Activated T-helper 1 cell treated with Interleukin-2 at 50 U/mL for 16 hours (primary cell): ENCODE measurements at places on chromosomes 1 and 21.
A peak's percentile ranks its signal among the peaks of the same experiment; 100 is the strongest.

DNA sequence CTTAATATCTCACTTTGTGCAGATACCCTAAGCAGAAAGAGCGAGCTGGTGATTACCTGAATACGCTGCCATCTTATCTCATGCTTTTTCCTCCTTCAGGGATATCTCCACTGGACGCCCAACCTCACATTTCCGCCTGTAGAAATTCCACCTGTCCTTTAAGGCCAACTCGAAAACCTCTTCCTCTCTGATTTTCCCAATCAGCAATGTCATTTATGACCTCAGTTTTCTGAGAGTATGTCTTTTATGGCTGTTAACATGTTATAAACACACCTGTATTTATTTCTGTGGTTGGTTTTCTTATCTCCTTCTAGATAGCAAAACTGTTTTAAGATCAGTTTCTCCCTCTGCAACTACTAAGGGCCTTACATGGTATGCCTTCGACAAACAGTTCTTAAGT is 41.1 kb downstream of the CD34 start:
- DNase-seq: no peak

GRCh38 chr1:17485281-17485680 is 45.8 kb upstream of the RCC2 start:
- DNase-seq: no peak

DNA sequence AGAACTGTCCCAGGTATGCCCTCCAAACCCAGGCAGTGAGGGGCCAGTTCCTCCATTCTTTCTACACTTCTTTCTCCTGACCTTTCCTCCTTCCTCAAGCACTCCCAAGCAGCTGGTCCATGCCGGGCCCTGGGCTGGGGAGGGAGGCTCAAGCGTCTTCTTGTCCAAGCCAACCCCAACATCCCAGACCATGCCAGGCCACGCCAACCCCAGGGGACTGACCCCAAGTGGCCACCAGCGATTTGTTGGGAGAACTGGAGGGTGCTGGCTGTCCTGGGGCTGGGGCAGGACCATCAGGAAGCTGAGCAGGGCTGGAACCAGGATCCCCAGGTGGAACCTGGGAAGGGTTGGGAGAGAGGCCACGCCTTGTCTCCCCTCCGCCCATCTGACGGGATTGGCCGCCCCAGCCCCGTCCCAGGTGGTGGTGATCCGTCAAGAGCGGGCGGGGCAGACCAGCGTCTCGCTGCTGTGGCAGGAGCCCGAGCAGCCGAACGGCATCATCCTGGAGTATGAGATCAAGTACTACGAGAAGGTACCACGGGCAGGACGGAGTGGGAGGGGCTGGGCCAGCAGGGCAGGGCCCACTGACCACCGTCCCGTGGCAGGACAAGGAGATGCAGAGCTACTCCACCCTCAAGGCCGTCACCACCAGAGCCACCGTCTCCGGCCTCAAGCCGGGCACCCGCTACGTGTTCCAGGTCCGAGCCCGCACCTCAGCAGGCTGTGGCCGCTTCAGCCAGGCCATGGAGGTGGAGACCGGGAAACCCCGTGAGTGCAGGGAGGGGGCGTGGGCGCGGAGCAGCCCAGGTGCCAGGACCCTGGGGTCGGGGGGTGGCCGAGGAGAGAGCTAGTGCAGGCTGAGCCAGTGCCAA is 29.9 kb downstream of the EPHA8 start:
- no peak for DNase-seq

- no peak for DNase-seq
These were observed 648.4 kb downstream of the PLA2G4A start for GRCh38 chr1:187477103-187477502.

DNA sequence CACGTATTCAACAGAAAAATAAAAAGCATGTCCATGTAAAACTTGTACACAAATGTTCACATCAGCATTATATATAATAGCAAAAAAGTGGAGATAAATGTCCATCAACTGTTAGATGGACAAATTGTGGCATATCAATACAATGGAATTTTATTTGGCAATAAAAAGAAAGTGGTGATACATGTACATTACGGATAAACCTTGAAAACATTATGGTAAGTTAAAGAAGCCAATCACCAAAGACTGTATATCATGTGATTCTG is 76.9 kb downstream of the EIF4G3 start:
- DNase-seq: no peak

DNA sequence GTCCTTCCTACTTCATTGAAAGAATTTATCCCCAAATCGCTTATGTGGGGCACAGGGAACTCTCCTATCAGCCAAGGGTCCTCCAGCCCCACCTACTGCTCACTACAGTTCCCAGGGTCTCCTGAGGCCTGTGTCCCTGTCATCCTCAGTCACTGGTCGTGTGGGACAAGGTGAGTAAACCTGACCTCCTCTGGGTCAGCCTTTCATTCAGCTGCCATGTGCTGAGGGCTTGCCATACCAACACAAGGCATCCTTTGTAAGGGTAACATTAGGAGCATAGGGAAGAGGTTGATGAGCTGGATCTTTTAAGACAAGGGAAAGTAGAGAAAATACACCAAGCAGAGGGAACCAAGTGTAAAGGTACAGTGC is 11.2 kb upstream of the SNAPIN start:
- DNase-seq: no peak

DNA sequence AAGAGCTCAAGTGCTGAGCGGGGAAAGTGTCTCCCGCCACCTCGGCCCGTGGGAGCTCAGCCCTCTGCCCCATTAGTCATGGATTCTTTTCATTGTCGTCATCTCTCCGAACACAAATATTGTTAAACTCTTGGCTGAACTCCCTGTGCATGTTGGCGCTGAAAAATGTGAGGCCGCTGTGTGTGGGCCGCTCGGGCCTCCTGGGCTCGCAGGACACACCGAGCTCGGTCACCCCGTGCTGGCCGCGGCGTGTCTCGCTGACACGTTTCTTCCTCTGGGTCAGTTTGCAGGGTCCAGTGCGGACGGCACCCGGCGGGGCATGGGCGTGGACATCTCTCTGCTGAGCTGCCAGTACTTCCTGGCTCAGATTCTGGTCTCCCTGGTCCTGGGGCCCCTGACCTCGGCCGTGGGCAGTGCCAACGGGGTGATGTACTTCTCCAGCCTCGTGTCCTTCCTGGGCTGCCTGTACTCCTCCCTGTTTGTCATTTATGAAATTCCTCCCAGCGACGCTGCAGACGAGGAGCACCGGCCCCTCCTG is 25.6 kb downstream of the SLC45A1 start:
- DNase-seq: no peak

DNA sequence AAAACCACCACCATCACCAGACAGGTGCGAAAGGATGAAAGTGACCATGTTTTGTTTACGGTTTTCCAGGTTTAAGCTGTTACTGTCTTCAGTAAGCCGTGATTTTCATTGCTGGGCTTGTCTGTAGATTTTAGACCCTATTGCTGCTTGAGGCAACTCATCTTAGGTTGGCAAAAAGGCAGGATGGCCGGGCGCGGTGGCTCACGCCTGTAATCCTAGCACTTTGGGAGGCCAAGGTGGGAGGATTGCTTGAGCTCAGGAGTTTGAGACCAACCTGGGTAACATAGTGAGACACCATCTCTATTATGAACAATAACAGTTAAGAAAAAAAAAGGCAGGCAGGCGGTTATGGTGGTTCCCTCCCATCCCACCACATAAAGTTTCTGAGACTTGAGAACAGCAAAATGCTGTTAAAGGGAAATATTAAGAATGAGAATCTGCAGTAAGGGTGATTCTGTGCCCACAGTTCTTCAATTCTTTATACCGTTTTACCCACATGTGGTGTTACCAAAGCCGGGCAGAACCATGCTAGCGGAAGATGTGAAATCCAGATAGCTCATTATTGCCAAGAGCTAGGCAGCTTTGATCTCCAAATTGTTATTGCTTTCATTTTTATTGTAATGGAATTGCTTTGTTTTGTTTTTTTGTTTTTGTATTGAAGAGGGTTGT is 34.5 kb upstream of the TDRD10 start:
- no peak for DNase-seq

DNA sequence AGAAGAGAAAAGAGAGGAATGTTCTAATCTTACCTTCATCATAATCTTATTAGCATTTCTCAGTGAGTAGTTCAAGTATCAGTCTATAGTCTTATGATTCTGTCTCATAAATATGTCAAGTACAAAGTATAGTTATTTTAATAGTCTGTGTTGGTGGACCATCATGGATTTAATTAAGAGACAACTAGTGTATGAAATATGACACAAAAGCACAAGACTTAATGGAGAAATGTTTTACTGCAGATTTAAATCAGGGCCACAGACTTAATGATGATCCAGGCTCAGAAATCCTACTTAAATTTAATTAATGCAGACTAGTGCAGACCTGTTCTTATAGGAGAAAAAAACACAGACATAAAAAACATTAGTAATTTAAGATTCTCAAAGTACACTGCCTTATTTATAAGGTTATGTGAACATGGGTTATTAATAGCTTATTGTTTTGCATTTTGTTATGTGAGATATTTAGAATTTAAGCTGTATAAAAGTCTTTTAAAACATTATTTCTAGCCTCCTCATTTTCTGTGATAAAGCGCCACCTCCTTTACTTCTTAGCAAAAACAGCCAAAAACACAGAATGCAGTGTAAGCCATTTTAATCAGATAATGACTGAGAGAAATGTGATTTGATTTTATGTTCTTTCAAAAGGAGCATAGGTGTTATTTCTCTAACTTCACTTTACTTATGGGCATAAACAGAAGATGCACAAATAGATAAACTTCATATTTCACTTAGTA is 255.0 kb upstream of the SNX7 start:
- no peak for DNase-seq

- DNase-seq: no peak
These were observed 17.6 kb upstream of the KCNQ4 start for GRCh38 chr1:40766017-40766416.

DNA sequence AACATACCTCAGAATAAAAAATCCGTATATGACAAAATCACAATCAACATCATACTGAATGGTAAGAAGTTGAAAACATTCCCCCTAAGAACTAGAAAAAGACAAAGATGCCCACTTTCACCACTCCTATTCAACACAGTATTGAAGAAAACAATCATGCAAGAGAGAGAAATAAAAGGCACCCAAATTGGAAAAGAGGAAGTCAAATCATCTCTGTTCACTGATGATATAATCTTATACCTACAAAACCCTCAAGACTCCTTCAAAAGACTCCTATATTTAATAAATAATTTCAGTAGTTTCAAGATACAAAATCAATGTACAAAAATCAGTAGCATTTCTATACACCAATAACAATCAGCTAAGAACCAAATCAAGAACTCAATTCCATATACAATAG is 14.7 kb downstream of the PGLYRP4 start:
- DNase-seq: no peak

- DNase-seq: no peak
These were observed 6.5 kb downstream of the SYNC start for GRCh38 chr1:32696041-32696440.

- no peak for DNase-seq
These were observed 222.4 kb upstream of the ESRRG start for GRCh38 chr1:216945538-216946080.

- no peak for DNase-seq
These were observed 32.2 kb downstream of the ELK4 start for GRCh38 chr1:205599669-205600042.

DNA sequence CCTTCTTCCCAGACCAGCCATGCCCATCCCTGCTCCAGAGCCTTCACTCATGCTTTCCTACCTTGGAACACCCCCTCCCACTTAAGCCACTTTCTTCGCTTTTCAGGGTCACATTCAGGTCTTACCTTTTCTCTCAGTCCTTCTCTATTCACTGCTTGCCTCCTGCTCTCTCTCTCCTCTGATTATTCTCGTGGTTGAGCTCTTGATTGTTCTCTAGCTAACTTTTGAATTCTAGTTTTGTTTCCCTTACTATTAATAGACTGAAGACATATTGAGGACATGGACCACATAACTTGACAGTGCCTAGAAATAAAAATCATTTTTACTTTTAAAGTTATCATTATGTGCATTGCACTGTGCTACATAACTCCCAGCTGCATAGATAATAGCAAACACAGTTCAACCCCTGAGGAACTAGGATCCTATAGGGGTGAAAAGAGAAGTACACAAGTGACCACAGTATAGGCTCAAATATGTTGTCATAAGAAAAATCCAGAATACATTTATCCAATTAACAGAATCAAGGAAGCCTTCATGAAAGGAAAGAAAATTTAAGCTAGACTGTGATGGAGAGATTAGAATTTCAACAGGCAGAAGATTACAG is 21.5 kb downstream of the INSL5 start:
- no peak for DNase-seq

GRCh38 chr1:21633992-21634805 is 35.0 kb downstream of the RAP1GAP start:
- no peak for DNase-seq

DNA sequence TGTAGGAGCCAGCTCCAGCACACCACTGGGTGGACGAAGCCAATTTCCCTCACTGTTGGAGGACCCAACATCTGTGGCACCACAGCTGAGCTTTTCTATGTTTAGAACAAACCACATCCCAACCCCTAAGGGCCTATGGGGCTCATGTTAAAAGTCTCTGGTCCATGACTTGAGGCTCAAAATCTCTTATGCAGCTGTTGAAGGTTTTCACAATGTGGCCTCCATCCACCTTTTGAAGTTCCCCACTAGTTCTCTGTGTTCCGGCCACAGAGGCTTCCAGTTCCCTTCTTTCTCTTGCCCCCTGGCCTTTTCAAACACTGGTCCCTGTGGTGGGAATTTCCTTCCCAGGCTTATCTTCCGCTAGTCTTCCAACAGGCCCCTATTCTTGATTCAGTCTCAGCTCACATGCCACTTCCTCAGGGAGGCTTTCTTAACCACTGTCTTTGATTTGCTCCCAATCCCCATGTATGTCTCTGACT is 3.9 kb upstream of the IFNLR1 start:
- DNase-seq: no peak

- DNase-seq: no peak
These were observed 18.7 kb upstream of the CSF1 start for GRCh38 chr1:109891930-109892329.

GRCh38 chr1:33004613-33005012 is 32.1 kb downstream of the AK2 start:
- no peak for DNase-seq

- no peak for DNase-seq
These were observed 342.5 kb downstream of the SEC16B start for GRCh38 chr1:177627148-177627910.

- DNase-seq: peak; percentile 27
These were observed 612 bp downstream of the PSMA5 start for GRCh38 chr1:109425391-109426280.

DNA sequence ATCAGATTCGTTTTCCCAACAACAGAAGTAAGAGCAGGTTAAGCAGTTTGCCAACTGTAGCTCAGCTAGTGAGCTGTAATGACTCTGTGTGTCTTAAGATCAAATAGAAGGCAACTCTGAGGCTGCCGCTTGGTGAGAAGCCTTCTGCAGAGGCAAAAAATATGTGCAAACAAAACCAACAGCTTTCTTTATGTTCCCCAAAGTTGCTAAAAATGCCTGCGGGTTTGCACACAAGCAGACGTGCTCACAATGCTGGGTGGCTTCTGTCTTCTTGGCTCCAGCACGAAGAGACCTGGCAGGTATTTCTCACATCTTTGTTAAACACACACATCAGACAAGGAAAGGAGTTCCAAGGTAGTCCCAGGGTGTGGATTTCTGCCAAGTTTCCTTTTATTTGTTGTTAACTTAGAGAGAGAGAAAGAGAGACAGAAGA is 158.9 kb upstream of the JUN start:
- no peak for DNase-seq

- no peak for DNase-seq
These were observed 53.4 kb upstream of the ACTRT2 start for GRCh38 chr1:2967881-2968280.
